ENCODE measurements at places on chromosomes 12 and 14.

GRCh38 chr12:3218228-3219171 lies 141.3 kb downstream of the TSPAN9 start:
- peak; percentile 92 for DNase-seq

DNA sequence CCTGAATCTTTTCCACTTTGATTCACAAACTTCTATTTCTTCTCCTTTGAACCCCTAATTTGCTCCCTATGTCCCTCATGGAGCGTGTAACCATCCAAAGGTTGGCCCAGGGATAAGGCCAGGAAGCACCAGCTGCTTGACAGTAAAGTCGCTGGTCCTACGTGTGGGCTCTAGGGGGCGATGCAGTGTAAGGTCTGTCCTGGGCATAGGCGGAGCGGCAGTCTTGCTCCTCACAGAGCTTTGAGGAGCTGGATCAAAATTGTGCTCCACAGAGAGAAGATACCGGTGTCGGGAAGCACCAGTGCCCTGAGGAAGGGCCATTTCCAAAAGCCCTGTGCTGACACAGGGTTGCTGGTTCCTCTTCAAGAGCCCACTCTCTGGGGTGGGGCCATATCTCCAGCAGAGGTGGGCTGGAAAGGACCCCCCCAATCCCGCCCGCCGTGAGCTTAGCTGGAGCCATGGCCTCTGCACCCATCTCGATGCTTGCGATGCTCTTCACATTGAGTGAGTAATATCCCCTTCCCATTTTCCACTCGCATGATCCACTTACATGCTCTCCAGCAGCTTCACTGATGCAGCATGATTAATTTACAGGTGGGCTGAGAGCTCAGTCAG lies 49.9 kb upstream of the OR4E1 start:
- DNase-seq: no peak

- no peak for DNase-seq
Observed at GRCh38 chr12:95418142-95418541, 55.8 kb upstream of the METAP2 start.

GRCh38 chr12:26135010-26135420 lies 10.2 kb upstream of the BHLHE41 start:
- no peak for DNase-seq

DNA sequence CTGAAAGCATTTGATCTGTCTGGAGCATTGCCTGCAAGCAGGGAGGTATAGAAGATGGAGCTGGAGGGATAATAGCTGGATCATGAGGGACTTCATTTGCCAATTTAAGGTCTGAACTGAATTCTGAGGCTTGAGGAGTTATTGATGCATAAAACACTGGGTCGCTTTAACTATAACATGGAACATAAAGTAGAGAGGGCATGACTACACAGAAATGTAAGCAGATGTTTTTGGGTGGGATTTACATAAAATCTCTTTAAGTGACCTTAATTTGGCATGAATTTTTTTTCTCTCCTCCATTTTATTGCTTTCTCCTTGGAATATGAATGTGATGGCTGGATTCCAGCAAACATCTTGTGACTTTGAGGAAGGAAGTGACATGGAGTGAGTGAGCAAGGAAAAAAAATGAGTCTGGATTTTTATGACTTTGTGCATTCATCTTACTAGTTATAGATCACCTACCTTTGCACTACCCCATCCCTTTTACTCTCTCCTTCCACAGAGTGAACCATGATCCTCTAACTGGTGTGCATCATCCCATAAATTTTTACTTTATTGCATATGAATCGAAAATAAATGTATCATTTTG lies 356.0 kb downstream of the DUSP6 start:
- DNase-seq: no peak

DNA sequence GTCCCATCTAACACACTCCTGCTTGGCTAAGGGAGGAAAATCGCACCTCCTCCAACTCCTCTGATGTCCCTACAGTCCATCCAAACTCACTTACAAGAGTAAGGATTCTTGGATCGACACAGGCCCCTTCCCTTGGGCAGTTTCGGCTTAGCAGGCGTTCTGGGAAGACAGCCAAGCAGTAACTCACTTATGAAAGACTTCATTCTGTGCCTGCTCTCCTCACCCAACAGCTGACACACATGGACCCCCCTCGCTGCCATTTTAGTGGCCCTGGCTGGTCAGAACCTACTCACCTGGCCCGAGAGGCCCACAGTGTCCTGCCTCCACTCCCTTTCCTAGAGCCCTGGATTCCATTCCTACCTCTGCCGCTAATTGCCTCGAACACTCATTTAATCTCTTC lies 52.3 kb upstream of the BCL2L14 start:
- no peak for DNase-seq

DNA sequence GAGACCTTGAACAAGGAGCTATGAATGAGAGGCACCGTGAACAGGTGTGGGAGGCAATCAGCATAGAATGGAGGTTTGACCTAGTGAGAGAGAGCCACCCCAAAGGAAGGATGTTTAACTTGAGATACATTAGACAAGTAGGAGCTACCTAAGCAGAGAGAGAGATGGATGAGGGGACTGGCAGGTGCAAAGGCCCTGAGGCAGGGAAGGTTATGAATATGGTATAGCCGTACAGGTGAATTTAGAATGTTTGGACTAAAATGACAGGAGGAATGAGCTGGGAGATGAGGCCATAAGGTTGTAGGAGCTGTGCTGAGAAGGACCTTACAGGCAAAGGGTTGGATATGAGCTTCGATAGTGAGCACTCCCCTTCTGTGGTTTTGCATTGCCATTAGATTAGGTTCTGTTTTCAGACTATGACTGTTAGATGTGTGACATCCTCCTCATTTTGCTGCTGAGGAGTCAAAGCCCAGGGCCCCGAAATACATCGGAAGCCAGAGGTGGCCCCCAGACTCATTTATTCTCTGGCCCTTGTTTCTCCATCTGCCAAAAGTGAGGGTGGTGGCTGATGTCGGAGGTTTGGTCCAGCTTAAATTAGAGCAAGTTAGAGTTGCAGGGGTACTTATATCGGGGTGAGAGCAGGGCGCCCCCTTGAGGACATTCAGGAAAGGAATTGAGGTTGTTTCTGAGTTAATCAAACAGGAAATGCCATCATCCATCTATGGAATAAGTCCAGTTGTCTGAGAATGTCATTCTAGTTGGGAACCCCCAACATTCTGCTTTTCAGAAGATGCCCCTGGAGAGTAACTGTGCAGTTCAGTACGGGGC lies 29.4 kb downstream of the SLC24A4 start:
- no peak for DNase-seq

DNA sequence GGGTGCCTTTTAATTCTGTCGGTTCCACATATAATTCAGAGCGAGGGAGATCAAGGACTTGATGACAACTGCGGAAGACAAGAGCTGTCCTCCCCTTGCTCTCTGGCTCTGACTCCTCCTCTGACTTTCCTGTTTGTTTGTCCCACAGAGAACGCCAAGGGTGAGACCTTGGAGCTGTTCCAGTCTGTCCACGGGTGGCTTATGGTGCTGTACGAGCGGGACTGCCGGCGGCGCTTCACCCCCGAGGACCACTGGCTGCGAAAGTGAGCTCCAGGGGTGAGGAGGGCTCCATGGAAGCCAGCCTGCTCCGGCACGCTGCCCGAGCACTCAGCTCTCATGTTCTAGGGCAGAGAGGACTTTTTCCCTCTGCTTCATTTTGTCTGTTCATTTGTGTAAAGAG lies 32.8 kb downstream of the UBE3B start:
- peak; percentile 65 for DNase-seq

- no peak for DNase-seq
Observed at GRCh38 chr14:72621387-72622065, 272.4 kb downstream of the DPF3 start.

DNA sequence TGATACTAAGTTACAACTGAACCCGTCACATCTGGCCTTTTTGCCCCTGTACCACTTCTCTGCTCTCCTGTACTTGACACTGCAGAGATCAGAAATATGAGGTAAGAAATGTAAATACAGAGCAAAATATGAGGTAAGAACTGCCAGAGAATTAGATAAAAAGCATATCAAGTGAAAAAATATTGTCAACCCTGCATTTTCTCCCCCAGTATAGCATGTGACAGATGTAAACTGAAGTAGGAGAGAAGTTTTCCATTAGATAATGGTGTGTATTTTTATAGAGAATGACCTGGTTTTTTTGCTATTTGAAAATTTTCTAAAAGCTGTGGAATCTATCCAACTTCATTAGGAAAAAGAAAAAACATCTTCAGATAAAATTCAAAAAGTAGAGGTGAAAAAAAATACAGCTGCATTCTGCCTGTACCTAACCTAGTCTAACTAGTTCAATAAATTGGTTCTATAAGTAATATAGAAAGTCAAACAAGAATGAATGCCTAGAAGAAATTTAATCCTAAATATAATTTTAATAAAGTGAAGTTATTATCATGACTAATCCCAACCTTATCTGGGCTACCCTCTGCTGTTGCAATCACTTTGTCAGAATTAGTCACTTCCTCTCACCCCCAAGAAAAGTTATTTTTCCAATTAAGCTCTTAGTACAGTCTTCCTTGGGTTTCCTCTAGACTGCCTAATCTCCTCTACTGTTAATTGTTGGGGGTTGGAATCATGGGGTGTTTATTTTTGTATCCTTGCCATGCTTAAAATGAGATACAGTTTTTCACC lies 210.0 kb downstream of the RASSF9 start:
- no peak for DNase-seq

DNA sequence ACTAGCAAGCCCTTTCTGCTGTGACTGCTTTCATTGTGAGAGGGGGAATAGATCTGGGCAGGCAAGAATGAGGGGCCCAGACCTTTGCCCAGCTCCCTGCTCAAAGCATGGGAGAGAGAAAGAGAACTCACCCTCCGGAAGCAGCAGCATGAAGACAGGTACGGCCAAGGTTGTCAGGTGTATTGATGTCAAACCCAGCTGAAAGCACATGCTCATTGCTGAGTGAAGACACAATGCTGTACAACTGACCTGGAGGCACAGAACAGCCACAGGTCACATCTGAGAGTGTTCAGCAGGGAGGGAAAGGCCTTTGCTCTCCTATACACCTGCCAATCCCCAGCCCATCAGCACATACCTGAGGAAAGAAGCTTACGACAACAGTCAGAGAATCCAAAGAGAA lies 5.5 kb downstream of the ANKRD52 start:
- no peak for DNase-seq

DNA sequence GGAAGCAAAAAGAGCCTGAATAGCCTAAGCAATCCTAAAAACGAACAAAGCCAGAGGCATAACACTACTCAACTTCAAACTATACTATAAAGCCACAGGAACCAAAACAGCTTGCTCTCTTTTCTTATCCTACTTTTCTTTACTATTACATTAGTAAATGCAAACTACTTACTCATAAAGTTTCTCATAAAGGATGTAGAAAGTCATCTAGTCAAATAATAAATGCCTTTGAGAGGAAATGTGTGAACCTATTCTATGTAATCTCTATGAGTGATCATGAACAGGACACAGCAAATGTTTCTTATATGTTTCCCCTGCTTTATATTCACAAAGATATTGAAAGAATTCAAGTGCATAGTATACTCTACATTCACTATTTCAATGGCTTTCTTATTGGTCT lies 176.9 kb upstream of the MDGA2 start:
- DNase-seq: no peak

- DNase-seq: no peak
Observed at GRCh38 chr12:131511391-131511802, 199.5 kb upstream of the SFSWAP start.

DNA sequence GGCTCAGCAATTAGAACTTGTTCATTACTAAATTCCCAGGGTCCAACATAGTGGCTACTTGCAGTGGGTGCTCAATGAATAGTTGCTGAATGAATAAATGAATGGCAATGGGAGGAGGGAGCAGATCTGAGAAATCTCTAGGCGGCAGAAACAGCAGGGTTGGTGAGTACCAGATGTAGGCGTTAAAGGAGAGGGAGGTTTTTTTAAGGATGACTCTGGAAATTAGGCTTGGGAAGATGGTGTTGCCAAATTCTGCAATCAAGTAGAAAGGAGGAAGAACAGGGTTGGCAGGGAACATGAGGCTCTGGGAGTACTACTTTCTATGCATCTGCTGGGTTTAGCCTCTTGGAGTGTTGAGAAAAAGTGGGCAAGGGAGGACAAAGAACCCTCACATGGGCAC lies 207.1 kb downstream of the APAF1 start:
- no peak for DNase-seq
